ENCODE measurements at places on chromosomes 6 and 20.

GRCh38 chr20:45301824-45302271 is 4.8 kb upstream of the RBPJL start:
- DNase-seq, result no peak

GRCh38 chr6:82617648-82618047 is 254.0 kb downstream of the TPBG start:
- DNase-seq, result no peak

- no peak for DNase-seq
Measured at GRCh38 chr20:47862574-47863240, 77.4 kb upstream of the SULF2 start.

GRCh38 chr6:137661601-137662000 is 167.4 kb upstream of the OLIG3 start:
- no peak for DNase-seq

GRCh38 chr6:109015176-109015575 is 79.5 kb downstream of the SESN1 start:
- DNase-seq, result no peak

Measured in Ammon's horn (tissue), 1 donor.